ENCODE measurements at places on chromosomes 6 and 20.

GRCh38 chr20:22744341-22745193 lies 160.2 kb upstream of the FOXA2 start:
- DNase-seq = no peak

DNA sequence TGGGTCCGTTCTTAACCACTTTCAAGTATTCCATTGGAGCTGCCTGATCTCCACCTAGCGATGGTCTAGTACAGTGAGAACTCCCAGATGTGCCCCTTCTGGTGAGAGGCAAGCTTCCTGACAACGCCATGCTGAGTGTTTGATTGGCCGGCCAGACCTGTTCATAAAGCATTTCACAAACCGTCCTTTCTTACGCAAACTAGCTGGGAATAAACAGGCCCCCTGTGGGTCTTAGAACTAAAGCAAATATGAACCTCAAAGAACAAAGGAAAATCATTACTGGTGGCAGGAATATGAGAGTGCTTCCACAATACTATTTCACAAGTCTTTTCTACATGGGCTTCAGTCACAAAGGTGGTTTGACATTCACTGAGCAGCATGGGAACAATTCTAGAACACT lies 15.6 kb upstream of the GCNT2 start:
- DNase-seq = peak; percentile 22

- no peak for DNase-seq
Measured at GRCh38 chr6:132179955-132180354, 221.3 kb downstream of the MOXD1 start.

- no peak for DNase-seq
Measured at GRCh38 chr6:15526212-15526701, 136.6 kb downstream of the DTNBP1 start.

GRCh38 chr6:165917576-165917975 lies 250.1 kb downstream of the TBXT start:
- DNase-seq = no peak

DNA sequence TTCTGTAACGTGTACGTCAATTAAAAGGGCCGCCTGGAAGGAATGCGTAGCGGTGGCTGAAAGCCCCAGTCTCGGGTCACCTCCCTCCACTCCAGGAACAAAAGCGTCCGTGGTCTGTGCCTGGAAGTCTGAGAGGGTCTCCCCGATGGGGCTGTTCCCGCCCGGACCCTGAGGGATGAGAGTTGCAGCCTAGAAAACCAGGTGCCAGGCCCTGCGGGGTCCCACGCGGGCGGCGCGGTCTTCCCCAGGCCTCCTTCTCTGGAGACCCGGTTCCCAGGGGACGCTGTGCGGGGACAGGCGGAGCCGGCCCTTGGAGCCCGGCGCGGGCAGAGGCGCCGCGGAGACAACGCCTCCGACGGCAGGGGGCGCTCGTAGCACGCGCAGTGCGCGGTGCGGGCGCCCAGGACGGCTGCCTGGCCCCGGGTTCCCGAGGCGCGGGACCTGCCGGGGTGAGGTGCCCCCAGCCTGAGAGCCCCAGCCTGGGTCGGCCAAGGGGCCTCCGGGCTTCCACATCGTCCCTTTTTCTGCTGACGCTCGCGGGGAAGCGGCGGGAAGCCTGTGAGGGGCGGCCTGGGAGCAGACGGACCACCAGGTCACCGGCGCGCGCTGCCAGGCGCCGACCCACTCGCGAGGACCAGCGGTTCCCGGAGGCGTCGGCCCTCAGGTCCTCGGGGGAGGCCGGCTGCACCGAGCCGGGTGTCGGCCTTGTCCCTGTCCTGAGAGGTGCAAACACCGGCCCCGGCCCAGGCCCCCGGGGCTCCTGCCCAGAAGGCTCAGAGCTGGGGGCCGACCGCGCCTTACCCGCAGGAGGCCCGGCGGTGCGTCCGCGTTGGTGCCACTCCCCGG lies 5.3 kb upstream of the FOXC1 start:
- DNase-seq = no peak

DNA sequence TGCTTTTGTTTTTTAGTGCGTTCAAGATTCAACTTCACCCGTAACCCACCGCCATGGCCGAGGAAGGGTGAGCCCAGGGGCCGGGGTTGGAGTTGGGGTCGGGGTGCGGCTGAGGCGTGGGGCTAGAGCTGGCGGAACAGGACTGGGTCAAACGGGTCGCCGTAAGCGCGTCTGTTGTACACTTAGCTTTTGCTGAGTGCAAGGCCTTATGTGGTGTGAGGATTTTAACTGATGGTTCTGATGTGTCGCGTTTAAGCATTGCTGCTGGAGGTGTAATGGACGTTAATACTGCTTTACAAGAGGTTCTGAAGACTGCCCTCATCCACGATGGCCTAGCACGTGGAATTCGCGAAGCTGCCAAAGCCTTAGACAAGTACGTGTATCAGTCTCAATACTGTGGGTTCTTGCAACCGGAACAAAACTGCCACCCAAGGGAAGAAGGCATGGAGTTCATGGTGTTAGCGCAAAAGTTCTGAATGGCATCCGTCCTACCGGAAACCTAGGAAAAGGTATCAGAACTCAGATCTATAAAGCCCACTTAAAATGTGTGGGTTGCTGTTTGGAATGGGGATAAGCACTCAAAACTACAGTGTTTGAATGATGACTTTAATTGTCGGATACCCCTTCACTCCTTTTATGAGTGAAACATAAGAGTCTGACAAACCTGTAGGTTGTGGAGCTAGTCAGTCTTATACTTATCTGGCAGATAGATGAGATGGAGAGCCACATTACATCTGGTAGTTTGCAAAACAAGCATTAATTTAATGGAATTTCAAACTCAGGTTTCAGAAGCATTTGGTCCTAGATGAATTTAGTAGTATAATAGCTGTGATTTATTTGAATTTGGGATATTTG lies 574 bp downstream of the RPS12 start:
- no peak for DNase-seq

DNA sequence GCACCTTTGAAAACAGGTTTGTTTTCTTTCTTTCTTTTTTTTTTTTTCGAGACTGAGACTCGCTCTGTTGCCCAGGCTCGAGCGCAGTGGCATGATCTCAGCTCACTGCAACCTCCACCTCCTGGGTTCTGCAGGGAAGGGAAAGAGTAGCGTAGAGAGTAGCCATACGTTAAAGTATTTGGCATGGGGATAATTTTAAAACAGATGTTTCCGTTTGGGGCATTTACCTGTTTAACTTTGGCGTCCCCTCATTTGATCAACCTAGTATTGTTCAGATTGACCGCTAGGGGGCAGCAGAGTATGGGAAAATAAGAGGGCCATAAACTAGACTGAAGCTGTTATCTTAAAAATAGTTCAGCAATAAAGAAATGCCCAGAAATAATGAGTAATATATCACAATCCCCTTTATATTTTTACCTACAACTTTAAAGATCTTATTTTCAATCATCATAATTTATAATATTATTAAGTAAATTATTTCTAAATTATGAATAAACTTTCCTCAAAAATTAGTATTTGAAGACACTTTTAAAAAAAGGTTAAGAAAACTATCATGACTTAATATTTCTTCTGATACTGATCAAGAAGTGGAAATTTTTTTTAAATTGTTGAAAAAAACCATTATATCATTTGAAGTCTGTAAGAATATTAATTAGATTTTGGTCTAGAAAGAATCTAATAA lies 7.6 kb upstream of the TAAR9 start:
- peak; percentile 60 for DNase-seq

DNA sequence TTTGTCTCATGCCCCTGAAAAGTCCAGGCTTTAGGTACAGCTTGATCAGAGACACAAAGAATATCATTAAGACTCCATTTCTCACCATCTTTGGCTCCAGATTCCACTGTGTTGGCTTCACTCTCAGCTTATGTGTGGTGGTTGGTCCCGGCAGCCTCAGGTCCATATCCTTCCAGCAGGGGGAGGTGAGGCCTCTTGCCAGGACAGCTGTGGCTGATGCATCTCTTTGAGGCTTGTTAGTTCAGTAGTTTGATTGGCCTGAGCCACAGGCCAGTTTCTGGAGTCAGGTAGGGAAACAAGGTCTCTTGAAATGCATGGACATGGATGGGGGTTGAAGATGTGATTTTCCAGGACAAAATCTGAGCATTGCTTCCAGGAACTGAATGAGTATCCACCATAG lies 62.4 kb downstream of the JAG1 start:
- no peak for DNase-seq

GRCh38 chr20:46810448-46811223 lies 84.0 kb upstream of the EYA2 start:
- DNase-seq = no peak

- no peak for DNase-seq
Measured at GRCh38 chr20:43981540-43981939, 66.9 kb downstream of the TOX2 start.

GRCh38 chr6:39416728-39417127 lies 94.2 kb upstream of the KCNK16 start:
- no peak for DNase-seq

DNA sequence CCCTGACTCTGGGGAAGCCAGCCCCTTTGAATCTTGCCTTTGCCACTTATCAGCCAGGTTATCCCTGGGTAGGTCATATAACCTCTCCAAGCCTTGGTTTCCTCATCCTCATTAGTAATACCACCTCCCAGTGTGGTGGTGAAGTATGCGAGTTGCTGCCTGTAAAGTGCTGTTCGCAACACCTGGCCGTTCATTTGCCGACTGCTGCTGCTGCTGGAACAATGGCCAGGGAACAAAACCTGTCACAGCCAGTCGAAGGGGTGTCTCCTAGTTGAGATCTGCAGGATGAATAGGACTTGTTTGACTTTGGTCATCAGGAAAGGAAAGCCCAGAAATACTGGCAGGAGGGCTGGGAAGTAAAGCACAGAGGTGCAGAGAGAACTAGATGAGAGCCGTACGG lies 6.1 kb downstream of the MANBAL start:
- peak; percentile 63 for DNase-seq

- DNase-seq = no peak
Measured at GRCh38 chr6:48471326-48471725, 360.3 kb upstream of the PTCHD4 start.

GRCh38 chr20:39421571-39422105 lies 459.5 kb downstream of the DHX35 start:
- no peak for DNase-seq

DNA sequence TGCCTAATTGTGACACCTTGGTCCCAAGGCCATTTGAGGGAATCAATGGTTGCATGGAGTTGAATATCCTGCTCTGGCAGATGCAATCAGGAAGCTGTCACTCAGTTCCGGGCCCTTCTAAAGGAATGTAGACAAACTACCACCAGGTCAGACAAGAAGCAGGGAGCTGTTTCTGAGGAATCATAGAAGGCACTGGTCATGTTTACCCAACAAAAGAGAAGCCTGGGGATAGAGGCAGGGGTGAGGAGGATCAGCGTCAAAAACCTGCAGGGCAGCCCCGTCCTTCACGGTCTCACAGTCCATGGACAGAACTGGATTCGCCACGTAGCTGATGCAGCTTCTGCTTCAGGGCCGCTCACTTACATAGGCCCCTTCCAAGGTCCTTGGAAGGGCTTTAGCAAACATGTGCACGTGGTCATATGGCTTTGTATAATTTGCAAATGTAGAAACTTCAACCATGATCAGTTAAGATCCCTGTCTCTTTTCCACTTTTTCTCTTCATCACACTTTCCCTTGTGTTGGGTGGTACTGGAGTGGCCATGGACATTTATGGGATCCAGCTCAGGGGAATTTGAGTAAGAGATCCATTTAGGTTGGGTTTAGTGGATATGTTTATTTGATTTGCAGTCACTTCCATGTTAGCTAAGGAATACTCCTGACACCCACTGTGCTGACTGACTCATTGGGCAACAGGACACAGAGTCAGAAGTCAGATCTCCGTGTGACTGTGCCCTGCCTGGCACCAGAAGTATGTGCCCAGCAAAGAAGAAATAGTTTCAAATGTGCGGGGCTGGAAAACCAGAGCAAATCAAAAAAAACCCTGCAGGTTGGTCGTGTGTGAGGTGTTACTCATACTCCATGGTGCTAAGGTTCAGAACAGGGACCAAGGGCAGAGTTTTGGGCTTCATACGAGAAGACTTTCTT lies 60.0 kb upstream of the ZFAND3 start:
- DNase-seq = no peak

Measured in NCI-H2107 (cell line).